Stimulated activated CD4-positive, alpha-beta T cell treated with anti-CD3 and anti-CD28 coated beads, Interleukin-15, amount 100 ng/mL, for 1 hour (primary cell): ENCODE measurements at places on chromosomes 13 and 19.

GRCh38 chr13:70905035-70905434 lies 796.8 kb upstream of the KLHL1 start:
- no peak for DNase-seq

GRCh38 chr13:74761801-74762757 lies 627.9 kb upstream of the KLF12 start:
- no peak for DNase-seq

DNA sequence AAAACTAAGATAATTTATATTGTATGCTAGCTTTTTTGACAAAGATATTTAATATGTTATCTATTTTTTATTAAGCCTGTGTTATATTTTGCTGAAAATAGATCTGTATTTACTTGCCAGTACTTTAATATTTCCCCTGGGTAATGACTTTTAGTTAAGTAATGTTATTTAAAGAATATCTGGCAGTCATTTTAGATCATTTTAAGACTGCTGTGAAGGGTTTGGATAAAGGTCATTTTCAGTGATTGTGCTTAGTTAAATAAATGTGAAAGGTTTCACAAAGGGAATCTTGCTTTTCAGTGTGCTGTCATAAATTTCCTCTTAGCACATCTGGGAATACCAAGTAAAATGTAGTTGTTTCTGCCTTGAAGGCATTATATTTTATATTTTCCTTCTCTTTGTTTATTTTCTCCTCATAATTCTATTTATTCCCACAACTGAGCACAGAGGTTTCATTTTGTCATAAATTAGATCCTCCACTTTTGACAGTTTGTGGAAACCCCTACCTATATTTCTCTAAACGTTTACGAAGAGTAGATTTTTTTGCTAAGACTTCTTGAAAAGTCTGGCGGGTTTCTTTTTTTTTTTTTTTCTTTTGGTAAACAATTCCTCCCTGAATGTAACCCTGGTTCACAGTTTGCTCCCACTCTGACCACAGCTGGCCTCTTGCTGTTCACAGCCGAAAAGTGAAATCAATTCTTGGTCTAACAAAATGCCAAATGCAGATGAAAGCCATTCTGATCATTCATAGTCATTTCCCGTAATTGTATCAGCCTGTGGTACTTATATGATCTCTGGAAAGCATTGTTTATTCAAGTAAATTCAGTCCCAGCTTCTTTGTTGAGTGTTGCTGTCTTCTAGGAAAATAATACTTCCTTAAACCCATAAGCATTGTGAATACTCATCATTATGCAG lies 87.8 kb downstream of the MAB21L1 start:
- no peak for DNase-seq

DNA sequence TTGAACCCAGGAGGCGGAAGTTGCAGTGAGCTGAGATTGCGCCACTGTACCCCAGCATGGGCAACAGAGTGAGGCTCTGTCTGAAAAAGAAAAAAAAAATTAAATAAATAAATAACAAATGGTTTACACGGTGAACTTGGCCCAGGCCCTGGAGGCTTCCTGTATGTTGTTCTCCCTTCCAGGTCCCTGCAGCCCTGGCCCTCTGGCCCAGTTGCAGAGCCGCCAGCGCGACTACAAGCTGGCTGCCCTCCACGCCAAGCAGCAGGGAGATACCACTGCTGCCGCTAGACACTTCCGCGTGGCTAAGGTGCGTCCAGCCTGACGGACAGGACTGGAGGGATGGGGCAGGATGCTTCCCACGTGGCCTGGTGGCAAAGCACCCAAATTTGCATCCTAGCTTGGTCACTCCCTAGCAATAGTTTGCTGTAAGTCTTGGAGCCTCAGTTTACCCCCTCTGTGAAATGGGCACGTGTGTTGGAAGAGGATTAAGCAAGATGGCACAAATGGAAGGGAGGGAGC lies 11.9 kb downstream of the CC2D1A start:
- DNase-seq, result no peak

- no peak for DNase-seq
Measured at GRCh38 chr19:44755219-44755618, 6.7 kb downstream of the BCL3 start.
